Left kidney (tissue), 8 donors: ENCODE measurements at places on chromosomes 1 and 21.

DNA sequence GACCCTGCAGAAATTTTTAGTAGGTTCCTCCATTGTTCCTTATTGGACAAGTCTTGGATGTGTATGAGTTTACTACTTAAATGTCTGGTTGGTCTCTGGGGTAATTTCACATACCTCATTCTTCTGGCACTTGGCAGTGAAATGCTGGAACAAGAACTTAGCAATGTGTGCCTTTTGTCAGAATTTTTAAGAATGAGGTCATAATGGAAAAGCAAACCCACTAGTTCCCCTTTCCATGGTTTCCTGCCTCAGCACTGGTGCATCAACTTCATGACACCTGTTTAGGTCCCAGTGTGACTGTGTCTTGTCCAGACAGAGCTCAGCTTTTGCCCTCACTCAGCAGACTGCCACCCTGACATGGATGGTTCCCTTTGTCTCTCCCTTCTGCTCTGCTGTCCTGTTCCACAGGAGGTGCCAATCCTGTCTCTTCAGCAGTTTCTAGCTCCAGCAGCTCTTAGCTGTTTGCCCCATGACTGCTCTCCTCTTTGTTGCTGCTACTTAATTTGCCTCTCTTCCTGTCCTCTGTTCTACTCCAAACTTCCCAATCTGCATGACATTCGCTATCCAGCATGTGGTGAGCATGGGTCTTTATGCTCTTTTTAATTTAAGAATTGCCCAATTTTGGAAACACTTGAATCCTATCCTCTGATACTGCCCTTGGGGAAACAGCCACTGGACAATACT, 135.6 kb downstream of the CYYR1 start:
- DNase-seq = no peak

DNA sequence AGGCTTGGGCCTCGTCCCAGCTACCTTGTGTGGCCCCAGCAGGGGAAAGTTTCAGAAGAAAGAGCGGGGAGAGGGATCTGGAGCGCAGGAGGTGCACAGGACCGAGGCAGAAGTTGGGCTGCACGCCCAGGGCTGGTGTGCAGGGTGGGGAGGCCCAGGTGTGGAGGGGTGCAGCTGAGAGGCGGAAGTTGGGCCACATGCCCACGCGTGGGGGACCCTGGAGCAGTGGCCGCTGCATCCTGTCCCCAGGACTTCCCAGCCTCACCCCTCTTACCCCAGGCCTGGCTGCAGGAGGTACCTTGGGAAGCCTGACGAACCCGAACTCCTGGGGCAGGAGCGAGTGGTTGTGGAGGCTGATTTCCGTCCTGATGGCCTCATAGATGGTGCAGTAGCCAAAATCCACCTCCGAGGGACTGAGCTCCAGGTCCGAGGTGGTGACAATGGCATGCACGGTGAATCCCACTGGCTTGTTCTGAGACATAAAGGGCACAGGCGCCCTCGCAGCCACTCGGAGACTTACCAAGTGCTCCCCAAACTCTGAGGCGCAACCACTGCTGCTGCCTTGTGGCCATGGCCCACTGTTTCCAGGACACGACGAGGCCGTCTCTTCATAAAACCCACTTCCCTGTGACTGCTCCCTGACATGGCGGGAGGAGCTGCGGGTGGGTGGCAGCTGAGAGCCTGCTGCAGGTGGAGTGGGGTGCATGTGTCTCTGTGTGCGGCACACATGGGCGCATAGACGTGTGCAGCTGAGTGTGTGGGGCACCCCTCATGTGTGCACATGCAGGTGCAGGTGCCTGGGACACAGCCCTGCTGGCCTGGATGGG, 20.4 kb upstream of the TMEM52 start:
- DNase-seq = no peak

GRCh38 chr1:201914456-201915235, 25.9 kb downstream of the SHISA4 start:
- DNase-seq = no peak

DNA sequence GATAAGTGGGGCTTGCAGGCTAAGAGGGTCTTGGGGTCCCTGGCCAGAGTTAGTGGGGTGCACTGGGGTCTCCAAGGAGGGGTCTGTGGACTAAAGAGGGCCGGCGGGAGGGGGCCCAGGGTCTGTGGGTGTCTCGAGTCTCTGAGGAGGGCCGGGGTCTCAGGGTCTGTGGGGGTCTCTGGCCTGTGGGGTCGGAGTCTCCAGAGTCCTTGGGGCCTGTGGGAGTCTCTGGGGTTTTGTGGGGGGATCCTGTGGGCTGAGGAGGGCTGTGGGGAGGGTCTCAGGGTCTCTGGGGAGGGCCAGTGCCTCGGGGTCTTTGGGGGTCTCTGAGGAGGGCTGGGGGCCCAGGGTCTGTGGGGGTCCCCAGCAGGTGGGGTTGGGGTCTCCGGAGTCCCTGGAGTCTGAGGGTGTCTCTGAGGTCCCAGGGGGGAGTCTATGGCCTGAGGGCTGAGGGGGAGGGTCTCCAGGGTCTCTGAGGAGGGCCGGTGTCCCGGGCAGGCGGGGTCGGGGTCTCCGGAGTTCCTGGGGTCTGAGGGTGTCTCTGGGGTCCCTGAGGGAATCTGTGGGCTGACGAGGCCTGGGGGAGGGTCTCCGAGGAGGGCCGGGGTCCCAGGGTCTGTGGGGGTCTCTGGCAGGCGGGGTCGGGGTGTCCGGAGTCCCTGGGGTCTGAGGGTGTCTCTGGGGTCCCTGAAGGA, 628 bp upstream of the PLEKHM2 start:
- DNase-seq = no peak

DNA sequence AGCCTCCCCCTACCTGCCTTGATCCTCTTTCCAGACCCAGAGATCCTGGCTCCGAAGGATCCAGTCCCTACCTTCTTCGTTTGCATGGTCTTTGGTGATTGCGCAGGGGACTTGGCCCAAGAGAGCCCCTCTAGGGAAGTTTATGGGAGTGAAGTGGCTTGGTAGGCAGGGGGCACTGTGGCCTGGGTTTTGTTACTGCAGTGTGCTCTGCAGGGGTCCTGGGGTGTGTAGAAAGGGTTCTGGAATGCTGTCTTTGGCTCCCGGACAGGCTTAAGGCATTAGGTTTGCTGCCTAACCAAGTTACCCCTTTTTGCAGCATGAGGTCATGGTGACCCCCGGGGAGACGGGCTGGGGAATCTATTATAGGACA, 3.8 kb downstream of the ATP8B2 start:
- DNase-seq = no peak

DNA sequence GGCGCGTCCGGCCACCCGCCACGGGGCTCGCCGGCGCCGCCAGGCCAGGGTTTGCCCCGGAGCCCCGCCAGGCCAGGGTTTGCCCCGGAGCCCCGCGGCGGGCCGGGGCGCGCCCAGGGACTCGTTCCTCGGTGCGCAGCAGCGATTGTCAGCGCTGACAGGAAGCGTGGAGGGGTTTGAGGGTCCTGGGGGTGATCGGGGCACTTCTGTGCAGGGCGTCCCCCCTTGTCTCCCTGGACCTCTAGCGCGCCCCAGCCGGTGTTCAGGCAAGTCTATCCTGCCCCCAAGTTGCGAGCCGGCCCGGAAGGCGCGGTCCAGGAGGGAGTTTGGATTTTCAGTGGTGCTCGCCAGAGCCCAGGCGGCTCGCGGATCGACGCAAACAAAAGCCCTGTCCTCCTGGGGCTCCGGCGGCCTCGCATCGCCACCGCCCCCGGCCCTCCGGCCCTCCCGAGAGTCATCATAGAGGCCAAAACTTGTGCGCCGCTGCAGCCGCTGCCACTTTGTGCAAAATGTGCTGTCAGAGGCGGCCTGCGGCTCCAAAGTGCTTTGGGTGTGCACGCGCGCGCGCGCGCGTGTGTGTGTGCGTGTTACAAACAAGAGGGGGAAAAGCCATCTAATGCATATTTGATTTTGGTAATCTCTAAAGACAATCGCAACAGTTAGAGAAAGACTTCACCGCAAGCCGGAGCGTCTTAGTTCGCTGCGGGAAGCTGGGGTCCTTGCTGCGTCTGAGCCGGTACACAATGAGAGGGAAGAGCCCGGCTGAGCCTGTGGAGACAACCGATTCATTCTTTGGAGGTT, 1.0 kb downstream of the ROR1 start:
- peak; percentile 55 for DNase-seq

GRCh38 chr1:53431805-53432565, 27.2 kb upstream of the DMRTB1 start:
- no peak for DNase-seq

- DNase-seq = no peak
Measured at GRCh38 chr1:14165371-14165801, 433.1 kb upstream of the KAZN start.

- no peak for DNase-seq
Measured at GRCh38 chr1:22303816-22304215, 147.8 kb upstream of the ZBTB40 start.

- no peak for DNase-seq
Measured at GRCh38 chr1:12387641-12388040, 157.8 kb downstream of the VPS13D start.

DNA sequence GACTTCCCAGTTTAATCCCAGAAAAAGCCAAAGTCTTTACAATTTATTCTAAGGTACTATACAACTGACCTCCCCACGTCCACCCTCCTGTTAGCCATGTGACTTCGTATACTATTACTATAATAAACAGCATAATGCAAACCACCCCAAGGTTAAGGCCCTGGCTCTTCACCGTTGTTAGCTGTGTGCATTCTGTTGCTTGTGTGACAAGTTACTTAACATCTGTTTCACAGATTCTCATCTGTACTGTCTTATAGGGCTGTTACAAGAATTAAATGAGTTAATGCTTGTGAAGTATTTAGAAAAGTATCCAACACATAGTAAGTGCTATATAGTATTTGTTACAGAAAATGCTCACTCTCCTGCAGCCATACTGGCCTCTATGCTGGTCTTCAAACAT, 15.7 kb downstream of the WARS2 start:
- no peak for DNase-seq

DNA sequence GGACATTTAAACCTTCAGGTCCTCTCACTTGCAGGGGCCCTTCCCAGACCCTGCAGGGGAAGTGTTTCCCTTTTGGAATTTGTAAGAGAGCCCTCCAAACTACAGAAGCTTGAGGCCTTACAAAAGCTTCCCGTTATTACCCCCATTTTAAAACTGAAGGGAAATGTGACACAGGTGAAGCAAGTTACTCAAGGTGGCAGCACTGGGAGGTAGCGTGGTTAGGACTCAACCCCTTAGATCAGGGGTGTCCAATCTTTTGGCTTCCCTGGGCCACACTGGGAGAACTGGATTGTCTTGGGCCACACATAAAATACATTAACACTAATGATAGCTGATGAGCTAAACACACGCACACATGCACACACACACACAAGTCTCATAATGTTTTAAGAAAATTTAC, 15.8 kb upstream of the ZC3H12A start:
- DNase-seq = no peak

DNA sequence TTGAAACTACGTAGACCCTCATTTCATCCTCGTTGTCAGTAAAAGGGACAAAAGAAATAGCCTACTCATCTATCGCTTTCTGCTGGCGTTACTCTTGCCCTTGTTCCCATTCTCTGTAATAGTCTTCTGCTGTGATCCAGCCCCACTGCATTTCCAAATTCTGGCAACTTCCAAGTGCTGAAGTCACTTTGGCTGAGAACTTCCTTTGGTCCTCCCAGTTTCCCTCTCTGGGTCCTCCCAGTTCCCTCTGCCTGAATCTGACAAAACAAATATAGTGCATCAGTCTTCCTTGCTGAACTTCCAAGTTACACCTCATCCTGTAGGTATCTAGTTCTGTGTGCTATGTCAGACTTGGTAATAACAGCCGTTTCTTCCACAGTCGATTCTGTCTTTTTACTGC, 47.0 kb upstream of the PLA2G4A start:
- DNase-seq = no peak

DNA sequence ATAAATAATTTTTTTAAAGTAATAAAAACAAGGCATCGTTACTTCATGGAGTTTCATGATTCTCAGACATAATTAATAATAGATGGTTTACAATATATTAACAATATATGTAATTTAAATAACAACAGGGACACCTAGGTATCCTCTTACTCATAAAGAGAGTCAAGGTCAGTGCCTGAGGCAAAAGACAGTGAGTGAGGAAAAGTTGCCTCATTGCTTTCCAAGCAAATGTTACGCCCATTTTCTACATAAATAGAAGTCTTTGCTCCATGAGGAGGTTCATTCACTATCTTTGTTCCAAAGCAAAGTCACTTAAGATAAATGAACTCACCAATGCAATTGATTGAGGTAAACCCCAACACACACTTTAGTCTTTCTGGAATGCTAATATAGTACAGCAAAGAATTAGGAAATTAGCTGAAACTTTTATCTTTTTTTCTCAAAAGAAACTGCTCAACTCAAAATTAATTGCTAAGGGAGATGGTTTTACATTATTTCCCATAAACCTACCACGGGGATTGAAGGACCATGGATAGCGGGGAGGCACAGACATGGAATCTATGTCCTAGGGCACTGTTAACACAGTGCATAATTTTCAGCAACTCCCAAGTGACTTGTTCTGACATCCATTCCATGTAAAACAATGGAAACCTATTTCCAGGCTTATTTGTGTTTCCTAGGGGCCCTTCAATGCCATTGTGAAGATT, 19.6 kb downstream of the BCL9 start:
- no peak for DNase-seq

DNA sequence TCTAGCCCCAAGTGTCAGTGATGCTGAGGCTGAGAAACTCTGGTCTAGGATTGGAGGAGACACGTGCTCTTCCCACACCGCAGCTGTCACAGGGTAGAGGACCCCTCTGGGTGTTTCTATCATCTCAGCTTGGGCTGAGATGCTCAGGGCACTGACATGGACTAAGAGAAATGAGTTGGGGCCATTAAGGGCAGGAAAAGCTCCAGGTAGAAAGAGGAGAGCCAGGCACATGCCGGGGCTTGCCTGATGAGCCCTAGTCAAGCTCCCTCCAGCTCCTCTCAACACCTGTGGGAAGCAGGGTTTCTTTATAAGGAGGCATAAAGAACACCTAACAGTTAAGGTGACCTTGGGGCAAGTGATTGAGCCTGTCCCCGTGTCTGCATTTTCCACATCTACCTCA, 17.3 kb downstream of the ABCA4 start:
- no peak for DNase-seq

DNA sequence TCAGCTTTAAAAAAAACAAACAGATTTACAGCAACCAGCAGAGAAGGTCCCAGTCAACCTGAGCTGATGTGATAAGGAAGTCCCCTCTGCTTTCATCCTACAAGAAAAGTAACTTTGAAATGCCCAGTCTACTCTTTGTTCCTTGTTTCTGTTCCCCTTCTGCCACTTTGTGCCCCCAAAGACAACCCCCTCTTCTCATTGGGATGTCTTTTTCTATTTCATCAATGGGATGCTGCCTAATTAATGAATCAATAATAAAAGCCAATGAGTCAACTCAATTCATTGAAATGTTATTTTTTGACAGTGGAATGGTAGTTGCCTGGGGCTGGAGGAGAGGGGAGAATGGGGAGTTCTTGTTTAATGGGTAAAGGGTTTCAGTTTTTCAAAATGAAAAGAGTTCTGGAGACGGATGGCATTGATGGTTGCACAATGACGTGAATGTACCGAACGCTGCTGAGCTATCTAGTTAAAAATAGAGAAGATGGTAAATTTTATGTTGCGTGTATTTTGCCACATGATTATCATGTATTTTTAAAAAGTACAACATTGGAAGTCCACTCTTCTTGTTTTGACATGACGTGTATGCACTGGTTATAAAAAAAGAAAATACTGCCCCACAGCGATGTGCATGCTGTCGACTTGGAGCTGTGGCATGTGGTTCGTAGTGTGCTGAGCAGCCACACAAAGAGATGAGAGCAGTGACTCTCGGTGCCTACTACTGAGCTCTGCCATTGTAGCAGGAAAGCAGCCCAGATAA, 22.4 kb upstream of the PADI2 start:
- no peak for DNase-seq
